Sciatic nerve (tissue), 2 donors: ENCODE measurements at places on chromosomes 12 and 14.

DNA sequence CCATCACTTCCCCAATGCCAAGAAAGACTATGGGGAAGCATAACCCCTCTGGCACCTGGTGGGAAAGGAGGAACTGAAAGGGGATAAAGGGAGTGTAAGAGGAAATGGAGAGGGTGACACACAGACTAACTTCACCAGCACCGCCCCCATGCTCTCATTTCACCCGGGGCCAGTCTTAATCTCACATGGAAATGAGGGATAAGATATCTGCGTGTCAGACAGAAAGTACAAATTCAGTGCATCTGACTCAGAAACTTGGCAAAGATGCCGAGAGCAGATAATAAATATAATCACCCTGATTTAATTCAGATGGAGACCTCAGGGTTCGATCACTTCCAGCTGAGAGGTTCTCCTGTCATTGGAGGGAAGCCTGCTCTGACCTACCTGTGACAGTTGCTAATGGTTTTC is 191.6 kb downstream of the DUSP6 start:
- DNase-seq: peak; percentile 56

- DNase-seq: no peak
These were observed 3.7 kb downstream of the HOXC10 start for GRCh38 chr12:53988541-53989226.

DNA sequence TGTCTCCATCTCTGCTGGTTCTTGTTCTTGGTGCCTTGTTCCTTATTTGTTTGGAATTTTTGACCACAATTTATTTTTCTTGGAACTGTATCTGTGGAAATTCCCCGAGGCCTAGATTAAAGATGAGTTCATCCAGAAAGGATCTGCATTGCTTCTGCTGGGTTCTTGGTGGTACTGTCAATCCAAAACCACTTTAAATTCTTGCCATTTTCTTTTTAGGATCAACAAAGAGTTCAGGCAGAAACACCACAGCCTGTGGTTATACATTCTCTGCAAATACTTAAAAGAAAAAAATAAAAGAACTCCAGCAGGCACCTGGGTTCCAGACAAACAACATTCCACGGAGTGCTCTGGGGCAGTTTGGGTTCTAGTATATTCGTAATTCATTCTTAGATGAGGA is 6.0 kb upstream of the VAMP1 start:
- DNase-seq: no peak

DNA sequence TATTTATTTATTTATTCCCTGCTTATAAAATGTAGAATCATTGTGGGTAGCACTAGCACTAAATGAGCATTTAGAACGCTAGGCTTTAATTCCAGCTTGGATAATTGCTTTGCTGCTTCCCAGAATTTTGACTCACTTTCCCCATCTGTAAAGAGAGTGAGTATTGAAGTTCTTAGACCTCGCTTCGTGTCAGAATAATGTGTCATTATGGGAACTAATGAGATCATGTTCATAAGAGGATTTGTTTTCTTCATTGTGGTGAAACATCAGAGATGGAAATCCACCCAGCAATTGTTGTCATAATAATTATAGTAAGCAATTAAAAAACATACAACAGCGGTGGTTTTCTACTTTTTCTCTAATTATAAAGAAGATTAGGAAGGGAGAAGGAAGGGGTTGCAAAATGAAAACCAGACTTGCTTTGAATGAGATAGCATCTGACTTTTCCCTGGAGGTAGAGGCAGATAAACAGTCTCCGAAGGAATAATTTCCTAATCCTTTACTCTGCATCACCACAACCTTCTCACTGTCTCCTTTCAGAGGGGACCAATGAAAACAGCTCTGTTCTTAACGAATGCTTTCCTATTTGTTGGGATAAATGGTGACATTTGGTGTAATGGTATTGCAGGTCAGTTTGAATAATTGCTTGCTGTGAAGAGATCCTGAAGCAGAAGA is 86.8 kb upstream of the ARHGAP5 start:
- no peak for DNase-seq
